Effector memory CD4-positive, alpha-beta T cell (primary cell): ENCODE measurements at places on chromosomes 12 and 14.

DNA sequence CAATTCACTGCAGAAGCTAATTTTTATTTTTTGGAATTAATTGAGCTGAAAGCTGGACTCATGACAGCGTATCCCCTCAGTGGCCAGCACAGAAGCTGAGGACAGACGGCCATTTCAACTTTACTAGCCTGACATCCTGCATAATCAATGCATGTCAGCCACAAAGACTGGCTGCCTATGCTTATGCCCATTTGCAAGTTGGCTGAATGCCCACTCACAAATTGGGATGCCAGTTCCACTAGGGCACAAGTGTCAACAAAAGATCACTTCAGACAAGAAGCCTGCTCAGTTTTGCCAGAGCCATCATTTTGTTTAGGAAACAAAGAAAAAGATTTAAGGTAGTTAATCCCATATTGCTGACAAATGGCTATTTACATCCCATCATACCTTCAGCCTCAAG lies 417.6 kb downstream of the NOVA1 start:
- DNase-seq, result no peak

DNA sequence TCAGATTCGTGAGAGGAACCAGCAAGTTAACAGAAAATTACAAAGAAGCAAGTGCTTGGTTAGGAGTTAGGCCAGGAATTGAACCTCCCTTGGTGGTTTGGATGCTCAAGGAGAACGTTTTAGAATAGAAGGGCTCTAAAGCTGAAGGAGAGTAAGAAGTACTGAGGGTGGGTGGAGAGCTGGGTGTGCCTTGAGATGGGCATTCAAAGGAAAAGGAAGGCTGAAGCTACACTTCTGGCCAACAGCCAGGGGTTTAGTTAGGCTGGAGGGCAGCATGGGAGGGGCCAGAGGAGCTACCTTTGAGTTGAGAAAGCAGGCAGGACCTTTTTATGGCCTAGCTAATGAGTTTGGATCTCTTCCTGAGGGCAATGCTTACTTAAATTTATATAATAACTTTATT lies 421.2 kb downstream of the CCDC91 start:
- no peak for DNase-seq

DNA sequence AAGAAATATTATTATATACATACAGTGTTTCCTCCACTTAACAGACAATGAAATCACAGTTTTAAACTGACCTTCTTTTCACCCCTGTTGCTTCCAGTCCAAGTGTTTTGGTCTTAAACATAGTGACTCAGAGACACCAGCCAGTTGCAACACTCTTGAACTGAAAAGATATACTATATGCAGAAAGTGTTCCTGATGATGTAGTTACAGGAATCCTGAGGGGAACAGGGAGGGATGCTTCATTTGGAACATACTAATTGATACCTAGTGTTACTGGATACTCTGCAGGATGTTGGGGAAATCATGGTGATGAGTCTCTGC lies 420.8 kb downstream of the CCDC91 start:
- no peak for DNase-seq

- DNase-seq, result no peak
Measured at GRCh38 chr14:97902630-97903029, 1105.4 kb downstream of the VRK1 start.

GRCh38 chr14:99656171-99656570 lies 11.2 kb downstream of the HHIPL1 start:
- DNase-seq, result no peak

DNA sequence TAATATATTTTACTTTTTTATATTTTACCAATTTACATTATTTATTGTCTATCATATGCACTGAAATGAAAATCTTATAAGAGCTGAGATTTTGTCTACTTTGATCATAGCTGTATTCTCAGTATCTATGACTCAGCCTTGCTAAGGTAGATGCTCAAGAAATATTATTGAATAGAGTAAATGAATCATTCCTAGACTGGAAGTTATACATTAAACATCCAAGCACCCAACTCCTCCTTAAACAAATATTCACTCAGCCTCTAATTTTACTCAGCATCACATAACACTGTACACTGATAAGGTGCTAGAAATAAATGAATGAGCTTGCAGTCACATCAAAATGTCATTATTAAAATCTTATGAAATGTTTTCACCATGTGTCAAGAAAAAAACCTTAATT lies 1424.9 kb downstream of the LRFN5 start:
- DNase-seq, result no peak

GRCh38 chr14:69046476-69046860 lies 67.4 kb upstream of the ACTN1 start:
- DNase-seq, result no peak

- DNase-seq, result no peak
Measured at GRCh38 chr12:109134186-109134917, 18.0 kb downstream of the ACACB start.

GRCh38 chr14:38743966-38744584 lies 359.0 kb downstream of the SEC23A start:
- no peak for DNase-seq
